ENCODE measurements at places on chromosomes 2 and 18. TPM values are rescaled to one million over a fixed set of nuclear protein-coding genes. Genes with fewer than 3 reads are reported as not detected.
A peak's percentile ranks its signal among the peaks of the same experiment; 100 is the strongest.

The LCT gene
- total RNA-seq, result not detected

The SETBP1 gene
- total RNA-seq, result 6.7 TPM

The FBXO15 gene
- not detected for total RNA-seq

The DYNAP gene
- total RNA-seq, result not detected

- DNase-seq, result no peak
These were observed 100.9 kb downstream of the MTCL1 start for GRCh38 chr18:8806100-8806797.

DNA sequence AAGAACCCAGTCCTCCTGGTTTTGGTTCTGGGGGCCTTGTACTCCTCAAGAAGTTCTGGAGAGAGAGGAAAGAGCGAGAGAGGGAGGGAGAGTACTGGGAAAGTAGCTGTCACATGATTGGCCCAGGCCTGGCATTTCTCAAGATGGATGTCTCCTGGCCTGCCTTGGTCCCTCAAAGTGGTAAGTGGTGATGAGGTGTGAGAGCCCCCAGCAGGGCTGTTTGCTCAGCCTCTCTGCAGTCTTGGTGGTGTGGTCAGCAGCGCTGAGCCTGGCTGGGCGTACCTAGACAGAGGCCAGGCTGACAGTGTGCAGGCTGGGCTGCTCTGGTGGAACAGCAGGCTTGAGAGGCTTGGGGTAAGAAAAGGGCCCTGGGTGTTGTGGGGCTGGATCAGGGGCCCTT, 2.5 kb downstream of the SPEG start:
- DNase-seq, result peak; percentile 31

DNA sequence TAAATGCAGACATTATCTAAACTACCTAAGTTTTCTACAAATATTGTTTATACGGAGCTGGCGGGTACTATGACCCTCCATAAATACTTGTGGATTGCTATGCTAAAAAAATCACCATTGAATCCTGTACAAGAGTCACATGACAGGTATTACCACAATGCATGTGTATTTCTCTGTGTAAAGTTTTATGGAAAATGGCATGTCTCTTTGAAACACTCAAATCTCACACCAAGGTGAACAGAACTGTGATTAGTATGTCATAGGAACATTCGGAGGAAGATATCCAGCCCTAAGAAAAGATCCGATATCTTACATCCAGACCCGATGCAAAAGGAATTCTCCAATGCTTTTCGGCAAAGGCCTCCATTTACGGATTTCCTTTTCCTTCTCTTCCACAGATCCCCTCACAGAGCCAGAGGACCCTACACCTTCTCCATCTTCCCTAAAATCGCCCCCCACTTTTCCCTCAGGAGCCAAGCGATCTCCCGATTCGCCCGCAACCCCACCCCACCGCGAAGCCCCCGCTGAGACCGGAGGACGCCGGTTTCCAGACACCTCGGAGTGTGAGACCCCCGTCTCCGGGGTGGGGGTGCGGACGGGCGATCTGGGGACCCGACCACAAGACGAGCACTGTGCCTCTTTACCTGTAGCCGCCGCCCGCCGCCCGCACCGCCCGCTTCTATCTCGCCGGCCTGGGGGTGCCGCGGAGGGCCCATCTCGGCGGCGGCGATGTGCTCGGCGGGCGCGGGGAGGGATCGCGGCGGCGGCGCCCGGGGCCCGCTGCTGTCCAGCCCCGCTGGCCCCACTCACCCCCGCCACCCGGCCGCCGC, 1.2 kb downstream of the SAP130 start:
- no peak for DNase-seq

DNA sequence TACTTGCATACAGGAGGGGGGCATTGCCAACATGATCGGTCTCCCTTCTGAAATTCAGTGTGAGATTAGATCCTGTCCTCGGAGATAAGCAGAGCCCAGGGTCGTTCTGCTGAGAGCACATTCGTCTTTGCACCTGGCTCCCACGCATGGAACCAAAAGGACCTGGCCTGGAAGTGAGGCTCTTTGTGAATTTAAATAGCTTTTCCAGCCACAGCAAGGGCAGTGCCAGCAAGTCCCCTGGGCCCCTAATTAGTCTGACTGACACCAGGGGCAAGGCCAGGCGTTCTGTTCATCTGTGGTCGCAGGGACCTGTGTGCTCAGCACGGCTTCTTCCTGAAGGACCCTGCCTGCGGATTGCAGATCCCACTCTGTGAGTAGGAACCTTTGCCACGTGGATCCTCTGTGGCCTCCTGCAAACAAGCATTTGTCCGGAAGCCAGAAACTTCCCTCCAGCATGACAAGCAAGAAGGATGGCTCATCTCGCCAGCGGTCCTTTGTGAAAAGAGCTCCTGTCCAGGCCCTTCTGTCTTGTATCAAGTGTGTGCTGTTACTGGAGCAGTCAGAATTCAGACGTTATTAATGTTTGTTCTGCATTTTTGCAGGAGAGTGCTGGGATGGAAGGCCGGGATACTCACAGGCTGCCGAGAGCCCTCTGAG, 128.7 kb downstream of the TPO start:
- no peak for DNase-seq

- no peak for DNase-seq
These were observed 10.8 kb upstream of the MAPRE2 start for GRCh38 chr18:35030277-35030989.

GRCh38 chr2:114010001-114010400, 120.1 kb downstream of the ACTR3 start:
- DNase-seq, result no peak
